GM12878 (cell line): ENCODE measurements at places on chromosomes 16 and 17. TPM values are rescaled to one million over a fixed set of nuclear protein-coding genes. Genes with fewer than 3 reads are reported as not detected.

DNA sequence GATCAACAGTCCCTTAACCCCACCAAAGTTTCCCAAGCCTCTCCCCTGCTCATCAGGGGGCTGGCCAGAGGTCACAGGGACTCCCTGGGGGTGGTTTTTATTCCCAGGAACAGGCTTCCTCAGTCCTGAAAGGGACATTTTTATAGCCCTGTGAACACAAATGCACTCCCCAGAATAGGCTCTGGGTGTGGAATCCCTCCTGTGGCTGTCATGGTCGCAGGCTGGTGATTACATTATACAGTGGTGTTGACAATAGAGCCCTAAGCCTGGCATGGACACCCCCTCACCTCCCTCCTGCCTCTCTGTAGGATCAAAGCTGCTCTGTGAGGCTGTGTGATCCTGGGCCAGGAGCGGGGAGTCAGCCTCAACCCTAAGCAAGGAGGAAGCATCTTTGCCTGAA lies 1.4 kb upstream of the CA4 start:
- no peak for DNase-seq

DNA sequence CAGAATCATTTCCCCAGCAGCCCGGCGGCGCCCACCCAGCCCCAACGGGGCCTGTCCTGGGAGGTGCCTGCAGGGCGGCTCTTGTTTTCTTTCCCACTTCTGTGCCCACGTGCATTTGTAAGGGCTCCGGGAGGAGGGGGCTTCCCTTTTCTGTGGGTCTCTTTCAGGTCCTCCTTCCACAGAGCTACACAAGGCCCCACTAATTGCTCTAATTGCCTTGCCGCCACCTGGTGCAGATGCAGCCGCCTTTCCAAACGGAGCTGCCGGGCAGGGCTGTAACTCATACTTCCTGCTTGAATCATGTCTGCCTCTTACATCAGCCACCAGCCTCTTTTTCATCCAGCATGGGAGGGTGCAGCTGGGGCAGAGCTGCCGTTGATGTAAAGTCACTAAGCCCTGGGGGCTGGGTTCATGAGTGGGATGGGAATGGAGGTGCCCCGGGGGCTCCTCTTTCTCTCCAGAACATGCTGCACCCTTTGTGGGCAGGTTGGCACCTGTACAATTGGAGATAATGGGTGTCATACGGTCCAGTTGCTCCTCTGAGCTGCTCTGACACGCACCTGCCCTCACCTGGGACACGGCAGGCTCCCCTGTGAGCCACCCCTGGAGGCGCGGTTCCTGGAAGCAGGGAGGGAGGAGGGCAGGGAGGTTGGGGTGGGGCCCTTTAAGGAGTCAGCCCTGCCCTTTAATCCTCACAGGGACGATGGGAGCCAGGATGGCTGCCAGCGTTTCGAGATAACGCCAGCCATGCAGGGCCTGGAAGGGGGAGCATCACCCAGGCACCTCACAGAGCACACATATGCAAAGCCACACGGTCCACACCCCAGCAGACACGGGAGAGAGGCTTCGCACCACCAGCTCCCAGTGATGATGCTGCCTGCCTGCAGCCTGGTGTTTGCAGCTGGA lies 41.1 kb upstream of the KLHDC4 start:
- DNase-seq = no peak

DNA sequence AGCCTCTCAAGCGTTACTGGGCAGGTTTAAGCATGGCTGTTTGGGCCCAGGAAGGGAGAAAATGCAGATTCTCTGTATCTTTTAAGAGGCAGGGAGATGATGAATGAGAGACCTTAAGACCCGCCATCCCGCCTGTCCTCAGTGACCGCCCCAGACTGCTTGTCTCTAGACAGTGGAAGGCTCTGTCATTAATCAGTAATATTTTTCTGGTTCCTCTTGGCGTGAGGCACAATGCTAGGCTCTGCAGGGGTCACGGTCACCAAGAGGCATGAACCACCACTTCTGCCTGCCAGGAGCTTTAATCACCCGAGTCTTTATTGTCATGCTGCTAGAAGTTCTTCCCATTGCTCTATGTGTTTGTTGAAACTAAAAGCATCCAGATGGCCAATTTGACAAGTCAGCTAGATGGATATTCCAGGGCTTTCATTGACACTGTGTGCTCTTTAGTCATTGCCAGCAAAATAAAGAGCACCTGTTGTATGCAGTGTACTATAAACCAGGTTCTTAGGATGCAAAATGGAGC lies 3.2 kb downstream of the SLC6A2 start:
- no peak for DNase-seq

DNA sequence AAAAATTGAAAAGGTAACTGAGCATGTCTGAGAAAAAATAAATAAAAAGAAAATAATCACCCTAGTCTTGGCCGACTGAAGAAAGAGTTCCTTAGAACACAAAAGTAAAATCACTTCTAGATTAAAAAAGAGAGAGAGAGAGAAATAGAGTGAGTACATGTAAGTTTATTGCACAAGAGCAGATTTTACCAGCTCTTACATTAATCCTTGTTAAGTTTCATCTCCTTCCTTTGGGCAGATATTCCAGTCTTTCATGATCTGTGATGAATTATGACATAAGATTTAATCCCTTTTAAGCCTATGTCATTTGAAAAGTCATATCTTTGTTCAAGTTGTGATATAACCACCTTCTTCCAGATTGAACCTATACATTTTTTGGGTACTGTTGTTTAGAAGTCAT lies 54.8 kb downstream of the NFAT5 start:
- DNase-seq = no peak

- DNase-seq = no peak
Measured at GRCh38 chr17:17077101-17077500, 34.8 kb downstream of the MPRIP start.

GRCh38 chr16:73921295-73921694 lies 375.3 kb upstream of the PSMD7 start:
- DNase-seq = no peak

DNA sequence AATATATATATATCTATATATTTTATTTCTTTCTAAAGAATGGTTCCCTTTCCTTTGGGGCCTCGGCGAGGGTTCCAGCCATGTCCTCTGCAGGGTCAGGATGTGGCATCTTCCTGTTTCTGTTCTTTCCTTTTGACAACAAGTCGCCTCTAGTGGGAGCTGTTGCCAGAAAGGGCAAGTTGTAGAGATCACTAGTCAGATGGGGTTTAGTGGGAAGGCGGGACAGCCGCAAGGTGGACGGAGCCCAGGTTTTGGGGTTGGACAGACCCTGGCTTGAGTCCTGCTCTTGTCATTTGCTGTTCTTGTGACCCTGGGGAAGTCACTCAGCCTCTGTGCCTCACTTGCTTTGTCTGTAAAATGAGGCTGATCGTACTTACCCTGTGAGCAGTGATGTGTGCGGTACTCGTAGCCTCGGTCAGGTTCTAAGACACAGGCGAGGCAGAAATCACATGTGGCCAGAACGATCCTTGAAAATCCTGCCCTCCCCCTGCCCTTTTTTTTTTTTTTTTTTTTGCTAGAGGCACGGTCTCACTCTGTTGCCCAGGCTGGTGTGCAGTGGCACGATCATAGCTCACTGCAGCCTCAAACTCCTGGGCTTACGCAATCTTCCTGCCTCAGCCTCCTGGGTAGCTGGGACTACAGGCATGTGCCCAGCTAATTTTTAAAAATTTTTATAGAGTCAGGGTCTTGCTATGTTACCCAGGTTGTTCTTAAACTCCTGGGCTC lies 80.1 kb downstream of the ABCC6 start:
- DNase-seq = no peak

GRCh38 chr17:57404073-57404472 lies 147.8 kb downstream of the MSI2 start:
- no peak for DNase-seq

DNA sequence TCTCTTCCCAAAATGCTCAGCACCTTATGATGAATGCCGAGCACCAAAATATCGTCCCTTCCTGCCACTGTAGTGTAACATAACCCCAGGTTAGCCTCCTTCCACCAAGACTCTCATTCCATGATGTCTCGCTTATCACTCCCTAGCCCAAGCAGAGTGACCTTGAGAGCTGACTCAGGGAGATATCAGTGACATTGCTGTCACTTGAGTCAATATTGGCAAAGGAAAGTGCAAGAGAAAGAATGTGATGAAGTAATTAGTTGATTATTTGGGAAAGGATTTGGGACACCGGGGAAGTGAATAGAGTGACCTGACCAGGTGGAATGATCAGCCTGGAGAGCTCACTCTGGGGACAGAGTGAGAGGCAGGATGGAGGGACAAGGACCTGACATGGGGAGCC lies 2.6 kb upstream of the ANKFN1 start:
- DNase-seq = no peak

GRCh38 chr17:65553646-65554552 lies 7.5 kb downstream of the AXIN2 start:
- no peak for DNase-seq

GRCh38 chr16:3194792-3195191 lies 6.8 kb downstream of the OR1F1 start:
- DNase-seq = no peak

GRCh38 chr16:69936252-69936651 lies 14.9 kb upstream of the CLEC18A start:
- no peak for DNase-seq

DNA sequence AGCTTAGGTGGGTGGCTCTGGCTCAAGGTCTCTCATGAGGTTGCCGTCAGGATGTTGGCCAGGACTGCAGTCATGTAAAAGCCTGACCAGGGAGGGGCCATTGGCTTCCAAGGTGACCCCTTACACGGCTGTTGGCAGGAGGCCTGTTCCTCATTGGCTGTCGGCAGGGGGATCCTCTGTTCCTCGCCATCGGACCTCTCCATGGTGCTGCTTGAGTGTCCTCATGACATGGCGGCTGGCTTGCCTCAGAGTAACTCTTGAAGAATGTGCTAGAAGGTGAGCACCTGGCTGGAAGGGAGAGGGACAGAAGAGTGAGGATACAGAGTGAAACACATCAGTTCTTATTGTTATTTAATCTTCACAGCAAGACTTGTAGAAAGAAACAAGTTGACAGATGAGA lies 4.7 kb upstream of the RPRML start:
- DNase-seq = no peak

GRCh38 chr16:10738231-10739077 lies 5.2 kb upstream of the NUBP1 start:
- peak; percentile 82 for DNase-seq

GRCh38 chr17:72884066-72884465 lies 208.4 kb downstream of the SLC39A11 start:
- no peak for DNase-seq

GRCh38 chr16:9232102-9232770 lies 140.8 kb downstream of the HAPSTR1 start:
- DNase-seq = no peak

DNA sequence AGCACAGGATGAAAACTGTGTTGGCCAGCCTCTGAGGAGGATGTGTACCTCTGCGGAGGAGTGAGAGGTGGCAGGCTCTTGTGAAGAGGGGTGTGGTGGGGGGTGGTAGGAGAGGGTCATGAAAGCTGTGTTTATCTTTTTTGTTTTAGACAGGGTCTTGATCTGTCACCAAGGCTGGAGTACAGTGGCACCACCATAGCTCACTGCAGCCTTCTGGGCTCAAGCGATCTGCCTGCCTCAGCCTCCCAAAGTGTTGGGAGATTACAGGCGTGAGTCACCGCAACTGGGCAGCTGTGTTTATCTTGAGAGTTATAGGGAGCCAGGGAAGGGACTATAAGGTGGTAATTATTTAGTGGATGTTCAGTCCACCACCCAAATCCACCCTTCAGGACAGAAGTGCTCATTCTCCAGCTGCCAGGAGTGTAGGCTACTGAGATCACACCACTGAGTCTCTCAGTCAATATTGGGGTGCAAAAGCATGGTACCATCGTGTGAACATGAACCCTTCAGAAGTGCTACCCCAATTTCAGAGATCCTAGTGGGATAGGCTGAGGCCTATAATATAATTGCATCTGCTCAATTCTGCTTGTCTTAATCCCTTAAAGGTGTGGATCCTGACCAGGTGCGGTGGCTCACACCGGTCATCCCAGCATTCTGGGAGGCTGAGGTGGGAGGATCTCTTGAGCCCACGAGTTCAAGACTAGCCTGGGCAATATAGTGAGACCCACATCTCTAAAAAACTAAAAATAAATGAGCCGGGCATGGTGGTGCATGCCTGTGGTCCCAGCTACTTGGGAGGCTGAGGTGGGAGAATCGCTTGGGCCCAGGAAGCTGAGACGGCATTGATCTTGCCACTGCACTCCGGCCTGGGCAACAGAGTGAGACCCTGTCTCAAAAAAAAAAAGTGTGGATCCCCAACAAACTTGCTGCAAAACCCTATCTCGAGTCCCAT lies 788 bp upstream of the EXOC3L1 start:
- DNase-seq = no peak

DNA sequence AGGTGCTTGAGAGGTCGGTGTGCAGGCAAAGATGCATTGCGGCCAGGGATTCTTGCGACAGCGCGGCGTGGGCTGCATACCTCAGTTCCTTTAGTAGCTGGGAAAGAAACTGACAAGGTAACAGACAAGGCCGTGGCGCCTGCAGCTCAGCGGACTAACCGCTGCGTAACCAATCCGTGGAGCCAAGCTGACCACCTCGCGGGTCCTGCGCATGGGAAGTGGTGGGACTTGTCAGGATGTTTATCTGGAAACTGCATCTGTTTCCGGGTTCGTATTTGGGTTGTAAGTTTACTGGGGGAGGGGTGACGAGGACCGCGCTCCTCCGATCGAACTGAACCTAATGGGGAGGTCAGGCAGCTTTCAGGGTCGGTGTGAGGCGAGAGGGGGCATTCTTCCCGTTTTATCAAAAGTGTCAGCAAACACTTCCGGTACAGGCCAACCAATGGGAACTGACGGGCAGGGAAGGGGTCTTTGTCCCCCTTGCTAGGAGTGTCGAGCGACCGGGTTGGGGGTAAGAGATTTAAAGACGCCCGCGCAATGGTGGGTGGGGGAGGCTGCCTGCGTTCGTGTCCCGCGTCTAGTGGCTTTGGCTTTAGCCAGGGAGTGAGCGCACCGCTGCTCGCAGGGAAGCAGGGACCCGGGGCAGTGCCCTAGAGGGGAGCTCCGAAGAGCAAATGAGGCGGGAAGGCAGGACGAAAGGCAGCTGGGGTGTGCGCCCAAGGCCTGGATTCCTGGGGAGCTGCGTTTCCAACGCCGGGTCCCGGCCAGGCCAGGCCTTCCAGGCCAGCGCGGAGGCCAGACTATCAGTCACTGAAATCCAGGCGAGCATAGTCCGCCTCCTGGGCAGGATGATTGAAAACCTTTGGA lies 7.0 kb downstream of the IRX6 start:
- DNase-seq = no peak

The MT1M gene
- total RNA-seq = not detected in 2 replicates

The HSD11B2 gene
- total RNA-seq = 0.16 and 0.18 TPM in 2 replicates

The C1QTNF1 gene
- total RNA-seq = 0.21 and 0.56 TPM in 2 replicates

The TTYH2 gene
- 7.7 and 8.5 TPM in 2 replicates for total RNA-seq

The SULT1A2 gene
- 0.16 TPM in 1 of 2 replicates, not detected in the other for total RNA-seq

The CRISPLD2 gene
- total RNA-seq = 0.08 and 0.21 TPM in 2 replicates

The CD300A gene
- total RNA-seq = 36.1 and 36.2 TPM in 2 replicates

The UMOD gene
- total RNA-seq = not detected in 2 replicates

The CCT6B gene
- 2.8 TPM in 2 replicates for total RNA-seq
